ENCODE measurements at places on chromosomes 7 and 10.

DNA sequence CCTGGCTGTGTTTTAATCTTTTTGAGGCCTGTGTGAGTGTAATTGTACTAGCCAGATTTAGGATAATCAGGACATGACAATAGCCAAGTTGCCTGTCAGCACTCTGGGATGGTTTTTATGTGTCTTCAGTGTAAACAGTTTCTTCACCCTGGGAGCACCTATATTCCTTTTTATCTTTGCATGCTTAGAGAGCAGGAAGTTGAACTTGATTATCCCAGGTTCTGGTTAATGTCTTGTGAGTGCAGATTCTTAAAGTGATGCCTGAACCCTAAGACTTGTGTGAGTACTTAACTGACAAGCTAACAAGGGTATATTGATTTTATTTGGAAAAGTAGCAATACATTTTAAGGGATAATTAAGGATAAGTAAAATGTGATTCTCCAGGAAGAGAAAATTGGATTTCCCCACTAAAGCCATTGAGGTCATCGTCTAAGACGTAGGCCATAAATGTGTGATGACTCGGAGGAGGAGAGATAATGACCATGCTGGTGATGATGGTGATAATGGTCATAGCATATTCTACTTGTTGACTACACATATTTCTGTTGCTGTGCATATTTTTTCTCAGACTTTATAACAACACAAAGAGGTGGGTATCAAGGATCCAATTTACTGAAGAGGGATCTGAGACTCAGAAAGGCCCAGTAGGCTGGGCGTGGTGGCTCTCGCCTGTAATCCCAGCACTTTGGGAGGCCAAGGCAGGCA is 234.7 kb downstream of the CAMK1D start:
- DNase-seq: no peak

GRCh38 chr7:135175931-135176330 is 5.4 kb upstream of the CYREN start:
- no peak for DNase-seq

GRCh38 chr7:122306320-122307227 is 2.0 kb upstream of the FEZF1 start:
- DNase-seq: peak; percentile 64

DNA sequence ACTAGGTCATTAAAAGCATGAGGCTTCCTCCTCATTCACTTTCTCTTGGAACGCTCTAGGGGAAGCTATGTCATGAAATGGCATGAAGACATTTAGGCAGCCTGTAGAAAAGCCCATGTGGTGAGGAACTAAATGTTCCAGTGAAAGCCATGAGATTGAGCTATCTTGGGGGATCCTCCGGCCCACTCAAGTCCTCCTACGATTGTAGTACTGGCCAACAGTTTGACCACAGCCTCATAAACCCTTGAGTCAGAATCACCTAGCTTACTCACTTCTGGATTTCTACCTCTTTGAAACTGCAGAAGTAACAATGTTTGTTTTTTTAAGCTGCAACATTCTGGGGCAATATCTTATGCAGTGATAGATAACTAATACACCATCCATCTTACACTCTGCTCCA is 605.1 kb downstream of the SORCS1 start:
- no peak for DNase-seq

GRCh38 chr7:116528008-116528789 is 3.4 kb downstream of the CAV1 start:
- no peak for DNase-seq

DNA sequence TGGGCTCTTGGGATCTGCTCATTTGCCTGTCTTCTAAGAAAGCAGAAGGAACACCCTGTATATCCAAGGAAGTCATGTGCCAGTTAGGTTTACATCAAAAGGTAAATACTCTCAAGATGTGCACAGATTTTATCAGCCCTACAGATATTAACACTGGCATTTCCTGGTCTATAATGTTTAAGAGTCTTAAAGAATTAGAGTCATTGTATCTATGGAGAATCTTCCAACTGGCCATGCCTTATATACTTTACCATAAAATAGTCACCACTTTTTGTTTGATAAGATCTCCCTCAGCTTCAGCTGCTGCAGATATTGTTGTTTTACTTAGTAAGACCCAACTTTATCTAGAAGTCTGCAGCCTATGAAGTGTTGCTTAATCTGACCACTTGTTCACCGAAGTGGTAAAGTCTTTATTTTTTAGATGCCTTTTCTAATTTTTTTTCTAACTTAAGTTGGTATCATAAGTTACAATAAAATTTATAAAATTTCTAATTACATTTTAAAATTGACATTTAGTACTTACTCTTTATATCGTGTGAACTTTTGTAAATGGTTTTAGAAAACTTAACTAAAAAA is 58.5 kb downstream of the CPED1 start:
- no peak for DNase-seq

Measured in NCI-H524 (cell line).